ENCODE measurements at places on chromosomes 11 and 22. TPM values are rescaled to one million over a fixed set of nuclear protein-coding genes. Genes with fewer than 3 reads are reported as not detected.

Gene RAB3IL1
- total RNA-seq = 50.7 TPM

Gene OR5AL1
- total RNA-seq = not detected

Gene PHETA2
- 29.8 TPM for total RNA-seq

Gene ADSL
- total RNA-seq = 107 TPM

Gene BIK
- total RNA-seq = not detected

Gene NAALAD2
- 7.9 TPM for total RNA-seq

Gene RAG1
- 1.1 TPM for total RNA-seq

GRCh38 chr11:128240546-128240945 is 346.8 kb downstream of the ETS1 start:
- peak; percentile 96 for DNase-seq

DNA sequence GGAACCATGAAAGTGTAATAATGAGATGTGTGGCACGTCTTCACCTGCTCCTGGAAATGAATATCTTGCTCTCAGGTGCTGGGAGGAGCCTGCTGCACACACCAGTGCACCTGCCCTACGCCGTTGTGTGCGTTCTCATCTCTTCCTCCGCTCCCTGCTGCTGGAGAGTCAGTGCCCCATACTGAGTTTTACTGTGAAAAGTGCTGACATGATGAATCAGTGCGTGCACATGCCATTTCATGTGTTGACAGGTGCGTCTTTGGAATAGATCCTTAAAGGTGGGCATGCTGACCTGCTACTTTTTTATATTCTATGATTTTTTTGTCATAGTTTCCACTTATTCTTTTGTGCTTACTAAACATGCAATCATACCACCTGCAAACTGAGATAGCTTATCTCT is 1015.8 kb downstream of the BRD1 start:
- no peak for DNase-seq

DNA sequence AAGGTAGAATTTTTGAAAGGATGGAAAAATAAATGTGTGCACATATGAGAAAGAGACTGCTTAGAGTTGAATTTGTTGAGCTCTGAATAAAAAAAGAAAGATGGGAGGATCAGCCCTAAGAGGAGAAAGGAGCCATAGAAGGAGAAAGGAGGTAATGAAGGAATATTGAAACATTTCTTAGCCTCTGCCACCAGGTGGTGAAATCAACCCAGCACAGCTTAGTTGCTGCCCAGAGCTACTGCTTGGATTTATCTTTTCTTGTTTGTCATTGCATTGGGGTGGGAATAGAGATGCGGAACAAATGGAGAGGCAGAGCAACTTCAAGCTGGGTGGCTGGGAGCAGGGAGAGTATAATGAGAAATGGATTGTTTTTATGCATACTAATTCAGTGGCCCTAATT is 80.4 kb downstream of the SERGEF start:
- no peak for DNase-seq

- peak; percentile 58 for DNase-seq
Measured at GRCh38 chr11:32213223-32213622, 122.3 kb downstream of the RCN1 start.

- no peak for DNase-seq
Measured at GRCh38 chr11:68658661-68659060, 25.7 kb upstream of the GAL start.

DNA sequence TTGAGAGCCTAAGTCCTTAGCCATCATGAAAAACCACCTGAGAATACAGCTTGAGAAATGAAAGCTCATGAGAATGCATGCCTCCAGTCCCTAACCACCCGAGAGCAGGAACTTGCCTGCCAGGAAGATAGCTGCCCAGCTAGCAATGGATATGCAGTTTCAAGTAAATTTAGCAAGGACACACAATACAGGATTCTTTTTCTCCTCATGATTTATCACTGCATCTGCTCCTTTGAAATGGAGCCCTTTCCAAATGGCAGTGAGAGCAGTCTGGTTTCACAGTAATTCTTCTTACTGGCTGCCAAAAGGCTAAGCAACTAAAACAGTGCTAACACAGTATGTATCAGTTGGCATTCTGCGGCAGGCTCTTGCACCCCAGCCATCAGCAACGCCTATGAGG is 109.9 kb downstream of the MICAL3 start:
- peak; percentile 42 for DNase-seq

DNA sequence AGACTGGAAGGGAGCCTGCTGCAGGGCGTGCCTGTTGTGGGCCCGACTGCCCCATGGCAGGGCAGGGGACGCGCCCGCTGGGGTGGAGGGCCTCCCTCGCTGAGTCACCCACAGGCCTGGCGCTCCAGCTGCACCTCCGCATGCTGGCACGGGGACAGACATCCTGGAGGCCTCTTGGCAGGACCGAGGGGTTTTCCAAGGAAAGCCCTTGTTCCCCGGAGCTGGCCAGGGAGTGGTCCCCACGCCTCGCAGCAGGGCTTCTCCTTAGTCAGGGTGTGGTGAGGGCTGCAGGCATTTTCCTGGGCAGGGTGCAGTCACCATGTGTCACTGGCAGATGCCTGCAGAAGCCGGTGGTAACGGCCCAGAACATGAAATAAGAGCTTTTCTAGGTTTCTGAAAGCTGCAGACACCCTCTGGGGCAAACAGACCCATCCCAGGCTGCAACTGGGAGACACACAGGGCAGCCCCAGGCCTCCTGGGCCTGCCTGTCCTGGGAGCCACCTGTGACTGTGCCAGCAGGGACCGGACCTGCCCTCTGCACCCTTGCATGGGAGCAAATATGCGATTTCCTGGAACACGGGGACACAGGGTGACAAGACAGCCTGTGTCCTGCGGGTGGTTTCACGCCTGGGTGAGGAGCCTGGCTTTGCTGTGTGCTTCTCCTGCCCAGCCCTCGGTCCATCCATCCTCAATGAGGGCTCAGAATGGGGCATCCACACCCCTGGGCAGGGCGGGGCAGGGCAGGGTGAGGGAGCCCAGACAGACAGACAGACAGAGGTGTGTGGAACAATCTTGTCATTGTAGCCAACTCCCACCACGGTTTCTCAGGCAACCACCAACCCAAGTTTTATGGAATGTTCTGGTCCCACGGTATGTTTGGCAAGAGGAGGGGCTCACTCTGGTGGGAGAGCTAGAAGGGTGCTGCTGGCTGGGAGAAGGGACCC is 43.2 kb upstream of the FADD start:
- peak; percentile 39 for DNase-seq

DNA sequence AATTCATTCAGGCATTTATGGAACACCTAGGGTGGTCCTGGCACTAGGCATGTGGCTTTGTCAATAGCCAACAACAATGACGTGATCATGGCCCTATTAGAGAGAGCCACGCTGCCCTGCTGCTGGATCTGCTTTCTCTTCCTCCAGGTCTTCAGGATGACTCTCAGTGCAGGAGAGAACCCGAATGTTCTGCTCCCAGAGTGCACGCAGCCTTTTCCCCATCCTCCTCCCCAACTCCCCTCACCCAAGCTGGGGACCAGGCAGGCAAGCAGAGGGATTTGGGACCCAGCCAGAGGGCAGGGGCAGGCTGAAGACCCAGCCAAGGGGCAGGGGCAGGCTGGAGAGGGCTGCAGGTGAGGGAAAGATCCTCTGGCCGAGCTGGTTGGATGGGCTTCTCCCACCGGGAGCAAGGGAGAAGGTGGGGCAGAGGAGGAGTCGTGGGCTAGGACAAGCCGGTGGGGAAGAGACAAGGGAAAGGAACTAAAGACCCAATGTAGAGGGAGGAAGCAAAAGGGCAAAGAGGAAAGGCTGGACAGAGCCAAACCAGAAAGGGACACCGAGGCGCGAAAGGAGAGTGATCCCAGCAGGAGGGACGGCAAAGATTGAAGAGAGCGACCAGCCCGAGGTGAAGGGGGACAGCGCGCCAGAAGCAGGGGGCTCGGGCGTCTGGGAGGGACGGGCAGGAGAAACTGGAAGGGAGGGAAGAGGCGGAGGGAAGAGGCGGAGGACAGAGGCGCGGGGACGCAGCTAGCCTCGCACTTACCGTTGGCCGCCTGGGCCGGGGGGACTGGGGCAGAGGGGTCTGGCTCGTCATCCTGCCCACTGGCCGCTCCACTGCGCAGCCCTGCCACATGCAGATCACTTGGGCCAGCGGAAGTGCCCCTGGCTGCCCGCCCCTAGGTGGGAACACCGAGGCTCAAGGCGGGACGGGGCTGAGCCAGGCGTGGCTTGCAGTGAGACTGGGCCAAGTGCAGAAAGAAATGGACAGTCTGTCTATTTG is at the start of gene KCTD14:
Gene KCTD14, minus strand, starts transcription at position 880 of the 1,000 bp plus-strand sequence. Its CDS starts 27 bp downstream, at position 853.
- DNase-seq = no peak

Data from fibroblast of the aortic adventitia (primary cell).